ENCODE measurements at places on chromosomes 2 and 18.

GRCh38 chr2:47307066-47307465 lies 95.9 kb upstream of the MSH2 start:
- H3K4me1 ChIP-seq: peaks cover 57% of the 10 kb centered on the region
- no peak overlapping the region for H3K27ac ChIP-seq
- no peaks in the 10 kb centered on the region for H3K27me3 ChIP-seq
- no peaks in the 10 kb centered on the region for H3K36me3 ChIP-seq
- no peak overlapping the region for H3K4me3 ChIP-seq

- no peak overlapping the region for H3K27ac ChIP-seq
- no peaks in the 10 kb centered on the region for H3K27me3 ChIP-seq
- no peak for DNase-seq
- no peak overlapping the region for H3K4me3 ChIP-seq
- no peaks in the 10 kb centered on the region for H3K4me1 ChIP-seq
- no peaks in the 10 kb centered on the region for H3K36me3 ChIP-seq
These were observed 42.7 kb downstream of the RRM2 start for GRCh38 chr2:10165282-10165681.

GRCh38 chr2:16252891-16253290 lies 312.5 kb downstream of the MYCN start:
- no peaks in the 10 kb centered on the region for H3K36me3 ChIP-seq
- no peak for DNase-seq
- H3K4me3 ChIP-seq: no peak overlapping the region
- no peaks in the 10 kb centered on the region for H3K27me3 ChIP-seq

DNA sequence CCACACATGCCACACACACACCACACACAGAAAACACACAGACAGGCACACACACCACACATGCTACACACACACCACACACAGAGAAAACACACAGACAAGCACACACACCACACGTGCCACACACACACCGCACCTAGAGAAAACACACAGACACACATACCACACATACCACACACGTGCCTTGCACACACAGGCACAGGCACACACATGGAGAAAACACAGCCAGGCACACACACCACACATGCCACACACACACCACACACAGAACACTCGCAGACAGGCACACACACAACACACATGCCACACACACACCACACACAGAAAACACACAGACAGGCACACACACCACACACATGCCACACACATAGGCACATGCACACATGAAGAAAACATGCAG lies 242.1 kb upstream of the MYT1L start:
- no peak overlapping the region for H3K27ac ChIP-seq
- no peak overlapping the region for H3K4me3 ChIP-seq
- no peak for DNase-seq
- H3K27me3 ChIP-seq: no peaks in the 10 kb centered on the region
- H3K36me3 ChIP-seq: no peaks in the 10 kb centered on the region

GRCh38 chr2:3513026-3513810 lies 6.1 kb downstream of the ADI1 start:
- H3K4me3 ChIP-seq: no peak overlapping the region
- peaks cover 31% of the 10 kb centered on the region for H3K36me3 ChIP-seq
- no peaks in the 10 kb centered on the region for H3K27me3 ChIP-seq

- peak overlapping the region; percentile 13 for H3K4me3 ChIP-seq
- no peaks in the 10 kb centered on the region for H3K36me3 ChIP-seq
- no peak for DNase-seq
- H3K27ac ChIP-seq: peak overlapping the region; percentile 72
- H3K4me1 ChIP-seq: peaks cover 3% of the 10 kb centered on the region
These were observed 10.2 kb downstream of the TSHZ1 start for GRCh38 chr18:75220551-75221355.

DNA sequence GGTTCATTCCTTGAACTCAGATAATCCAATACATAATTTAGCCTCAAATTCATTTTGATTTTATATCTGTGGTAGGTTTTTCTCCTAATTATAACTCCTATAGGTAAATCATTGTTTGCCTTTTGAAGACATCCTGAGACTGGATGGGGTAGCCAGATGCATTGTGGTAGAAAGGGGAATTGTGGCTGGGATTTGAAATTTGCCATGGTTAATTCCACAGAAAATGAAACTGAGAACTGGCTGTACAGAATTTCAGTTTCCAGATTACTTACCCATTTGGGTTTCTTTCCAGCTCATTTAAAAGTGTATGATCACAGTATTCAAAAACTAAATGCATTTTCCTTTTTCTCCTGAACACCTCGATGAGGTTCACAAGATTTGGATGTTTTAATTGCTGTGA lies 18.2 kb downstream of the CDKL4 start:
- H3K4me1 ChIP-seq: peaks cover 5% of the 10 kb centered on the region
- H3K36me3 ChIP-seq: no peaks in the 10 kb centered on the region
- no peaks in the 10 kb centered on the region for H3K27me3 ChIP-seq
- DNase-seq: no peak
- no peak overlapping the region for H3K27ac ChIP-seq

GRCh38 chr2:216082117-216082711 lies 495 bp downstream of the TMEM169 start:
- no peak overlapping the region for H3K27ac ChIP-seq
- no peaks in the 10 kb centered on the region for H3K36me3 ChIP-seq
- no peaks in the 10 kb centered on the region for H3K27me3 ChIP-seq
- peak overlapping the region; percentile 90 for H3K4me3 ChIP-seq
- H3K4me1 ChIP-seq: peaks cover 5% of the 10 kb centered on the region

DNA sequence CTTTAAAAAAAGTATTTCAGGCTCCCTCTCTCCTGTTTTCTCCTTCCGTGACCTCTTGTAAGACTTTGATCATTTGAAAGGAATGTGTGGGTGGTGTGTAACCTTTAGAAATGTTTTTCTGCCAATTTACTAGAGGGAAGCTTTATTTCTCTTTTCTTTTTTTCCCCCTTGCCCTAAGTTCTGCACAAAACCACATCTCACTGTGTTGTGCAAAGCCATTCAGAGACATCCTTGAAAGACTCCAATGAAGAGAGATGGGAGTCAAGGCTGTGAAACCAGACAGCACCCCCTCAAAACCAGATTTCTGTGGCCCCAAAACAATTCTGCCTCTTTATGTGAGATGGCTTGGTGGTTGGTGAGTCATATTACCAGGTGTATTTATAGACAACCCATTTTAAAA lies 184.6 kb upstream of the ERBB4 start:
- DNase-seq: no peak
- H3K36me3 ChIP-seq: no peaks in the 10 kb centered on the region
- no peaks in the 10 kb centered on the region for H3K4me1 ChIP-seq

DNA sequence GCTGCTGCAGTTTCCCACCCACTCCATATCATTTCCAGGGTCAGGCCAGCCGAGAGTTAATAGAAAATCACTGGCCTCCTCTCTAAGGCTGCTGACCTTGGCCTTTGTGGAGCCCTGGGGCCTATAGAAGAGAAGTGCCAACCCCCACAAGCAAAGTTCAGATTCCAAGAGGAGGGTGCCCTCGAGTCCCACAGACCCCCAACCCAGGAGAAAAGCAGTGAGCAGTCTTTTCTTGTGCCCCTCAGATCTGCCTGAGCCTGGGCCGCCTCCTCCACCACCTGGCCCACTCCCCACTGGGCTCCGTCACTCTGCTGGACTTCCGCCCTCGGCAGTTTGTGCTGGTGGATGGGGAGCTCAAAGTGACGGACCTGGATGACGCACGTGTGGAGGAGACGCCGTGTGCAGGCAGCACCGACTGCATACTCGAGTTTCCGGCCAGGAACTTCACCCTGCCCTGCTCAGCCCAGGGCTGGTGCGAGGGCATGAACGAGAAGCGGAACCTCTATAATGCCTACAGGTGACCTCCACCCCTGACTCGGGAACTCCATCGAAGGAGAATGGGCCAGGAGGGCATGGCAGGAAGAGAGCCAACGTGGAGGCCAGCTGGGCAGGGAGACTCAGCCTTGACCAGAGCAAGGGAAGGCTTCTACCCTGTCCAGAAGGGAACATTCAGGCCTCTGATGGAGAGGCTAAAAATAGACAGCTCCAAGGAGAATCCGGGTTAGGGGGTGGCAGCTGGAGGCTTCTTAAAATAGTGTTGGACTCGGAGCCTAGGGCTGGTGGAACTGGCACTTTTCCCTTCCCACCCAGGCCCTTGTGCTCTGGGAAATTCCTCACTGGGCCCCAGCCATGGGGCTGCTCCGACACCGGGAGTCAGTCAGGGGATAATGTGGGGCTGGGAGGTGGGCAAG lies 6.2 kb downstream of the PKDCC start:
- peak overlapping the region; percentile 80 for H3K27ac ChIP-seq
- peaks cover 35% of the 10 kb centered on the region for H3K36me3 ChIP-seq
- no peak overlapping the region for H3K4me3 ChIP-seq
- no peaks in the 10 kb centered on the region for H3K27me3 ChIP-seq
- DNase-seq: peak; percentile 54
- peaks cover 24% of the 10 kb centered on the region for H3K4me1 ChIP-seq

DNA sequence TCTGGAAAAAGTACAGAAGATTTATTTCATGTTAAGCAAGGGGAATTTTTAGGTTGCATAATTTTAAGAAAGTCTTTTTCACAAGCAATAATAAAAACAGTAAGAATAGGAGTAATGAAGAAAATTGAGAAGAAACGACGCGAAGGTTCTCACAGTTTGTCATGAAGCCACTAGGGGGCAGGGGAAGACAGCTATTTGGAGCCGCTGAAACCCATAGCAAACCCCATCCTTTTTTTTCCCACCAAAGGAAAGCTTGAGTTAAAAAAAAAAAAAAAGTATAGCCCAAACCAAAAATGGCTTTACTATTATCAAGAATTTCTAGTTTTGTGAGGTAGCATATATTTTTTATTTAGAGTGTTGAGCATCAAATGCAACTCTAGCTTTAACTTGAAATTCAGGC lies 300.9 kb downstream of the PHLPP1 start:
- no peaks in the 10 kb centered on the region for H3K27me3 ChIP-seq
- no peaks in the 10 kb centered on the region for H3K36me3 ChIP-seq
- no peak overlapping the region for H3K27ac ChIP-seq
- no peaks in the 10 kb centered on the region for H3K4me1 ChIP-seq
- H3K4me3 ChIP-seq: no peak overlapping the region
- peak; percentile 87 for DNase-seq

DNA sequence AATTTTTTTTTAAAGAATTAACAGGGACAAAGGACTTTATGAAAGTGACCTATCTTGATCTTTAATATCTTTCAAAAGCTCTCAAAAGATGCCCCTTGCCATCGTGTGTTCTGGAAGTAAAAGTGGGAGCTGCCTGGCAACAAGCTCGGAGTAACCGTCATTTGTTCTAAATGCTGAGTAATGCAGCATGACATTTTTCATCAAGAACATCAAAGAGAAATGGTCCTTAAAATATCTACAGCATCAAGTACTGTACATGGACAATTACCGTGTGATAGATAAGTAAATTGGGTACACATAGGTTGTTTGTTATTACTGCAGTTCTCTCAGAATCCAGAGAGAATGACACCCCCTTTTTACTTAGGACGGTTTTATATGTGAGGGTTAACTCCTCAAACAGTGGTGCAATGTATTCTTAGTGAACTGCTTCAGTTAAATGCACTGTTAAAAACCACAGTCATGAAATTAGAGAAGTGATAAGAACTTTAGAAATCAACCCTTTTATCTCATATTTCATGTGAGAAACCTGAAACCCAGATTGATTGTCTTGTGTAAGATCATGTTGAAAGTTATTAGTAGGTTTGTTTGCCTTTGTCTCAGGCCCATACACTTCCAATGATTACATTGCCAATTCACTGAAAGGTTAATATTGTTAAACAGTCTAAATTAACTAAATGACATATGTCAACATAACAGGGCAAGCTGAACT lies 90.6 kb upstream of the HNMT start:
- no peaks in the 10 kb centered on the region for H3K27me3 ChIP-seq
- H3K4me3 ChIP-seq: no peak overlapping the region
- peaks cover 7% of the 10 kb centered on the region for H3K4me1 ChIP-seq
- no peaks in the 10 kb centered on the region for H3K36me3 ChIP-seq
- H3K27ac ChIP-seq: no peak overlapping the region
- peak; percentile 23 for DNase-seq

DNA sequence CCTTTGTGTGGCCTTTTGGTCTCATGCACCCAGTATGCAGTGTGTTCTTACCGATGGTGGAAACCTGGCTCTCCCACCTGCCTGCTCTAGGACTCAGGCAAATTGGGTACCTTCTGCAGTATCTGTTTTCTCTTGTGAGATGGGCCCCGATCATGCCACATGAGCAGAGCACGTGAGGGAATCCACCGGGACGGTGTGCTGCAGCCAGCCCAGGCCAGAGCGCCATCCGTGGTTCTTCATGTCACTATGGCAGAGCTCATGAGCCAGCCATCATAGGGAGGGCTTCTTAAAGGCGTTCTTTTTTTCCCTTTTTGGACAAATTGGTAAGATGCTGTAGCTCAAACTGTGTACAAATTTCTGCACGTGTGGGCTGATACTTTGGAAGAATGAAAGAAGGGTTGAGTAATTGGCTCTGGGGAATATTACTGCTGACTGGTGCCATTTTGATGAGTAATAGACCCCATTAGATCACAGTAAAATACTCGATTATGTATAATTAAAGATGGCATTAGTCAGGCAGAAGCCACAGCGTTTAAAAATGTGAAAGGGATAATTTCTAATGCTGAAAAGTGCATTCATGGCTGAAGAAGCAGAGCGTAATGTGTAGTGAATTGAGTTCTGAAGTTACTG lies 19.2 kb downstream of the SH3RF3 start:
- H3K4me1 ChIP-seq: peaks cover 7% of the 10 kb centered on the region
- no peak overlapping the region for H3K27ac ChIP-seq
- no peaks in the 10 kb centered on the region for H3K27me3 ChIP-seq
- no peaks in the 10 kb centered on the region for H3K36me3 ChIP-seq

GRCh38 chr2:150853263-150853662 lies 365.8 kb upstream of the RND3 start:
- H3K27ac ChIP-seq: no peak overlapping the region
- no peaks in the 10 kb centered on the region for H3K36me3 ChIP-seq
- no peak overlapping the region for H3K4me3 ChIP-seq
- no peaks in the 10 kb centered on the region for H3K27me3 ChIP-seq
- peak; percentile 14 for DNase-seq

- no peaks in the 10 kb centered on the region for H3K36me3 ChIP-seq
- no peak for DNase-seq
- no peak overlapping the region for H3K27ac ChIP-seq
These were observed 225.0 kb downstream of the SUCLG1 start for GRCh38 chr2:84234103-84234502.

DNA sequence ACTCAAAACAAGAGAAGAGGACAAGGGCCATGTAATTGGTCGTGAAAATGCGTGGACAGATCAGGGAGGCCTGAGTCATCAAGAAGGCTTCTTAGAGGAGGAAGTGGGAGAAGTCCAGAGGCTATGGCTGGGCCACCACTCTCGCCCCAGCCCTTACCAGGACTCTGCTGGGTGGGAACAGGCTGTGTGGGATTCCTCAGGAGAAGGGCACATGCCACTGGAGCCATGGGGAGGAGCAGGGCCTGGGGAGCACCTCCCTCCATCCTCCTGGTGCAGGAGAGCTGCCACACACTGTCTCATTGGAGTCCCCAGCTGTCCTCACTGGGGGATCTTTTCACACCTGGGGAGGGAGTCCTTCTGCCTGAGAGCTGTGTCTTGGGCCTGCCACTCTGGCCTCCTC lies 9.4 kb upstream of the RALB start:
- H3K4me1 ChIP-seq: no peaks in the 10 kb centered on the region
- H3K36me3 ChIP-seq: no peaks in the 10 kb centered on the region
- no peaks in the 10 kb centered on the region for H3K27me3 ChIP-seq
- DNase-seq: no peak
- no peak overlapping the region for H3K27ac ChIP-seq

- H3K4me1 ChIP-seq: peaks cover 19% of the 10 kb centered on the region
- DNase-seq: no peak
- no peak overlapping the region for H3K27ac ChIP-seq
These were observed 160.5 kb downstream of the SETBP1 start for GRCh38 chr18:44841221-44841620.

GRCh38 chr2:173145454-173145853 lies 69.8 kb downstream of the MAP3K20 start:
- no peak for DNase-seq
- no peaks in the 10 kb centered on the region for H3K36me3 ChIP-seq
- no peak overlapping the region for H3K4me3 ChIP-seq

Measured in stomach (tissue), 19 donors.